ENCODE measurements at places on chromosomes 5 and 9.
A peak's percentile ranks its signal among the peaks of the same experiment; 100 is the strongest.

DNA sequence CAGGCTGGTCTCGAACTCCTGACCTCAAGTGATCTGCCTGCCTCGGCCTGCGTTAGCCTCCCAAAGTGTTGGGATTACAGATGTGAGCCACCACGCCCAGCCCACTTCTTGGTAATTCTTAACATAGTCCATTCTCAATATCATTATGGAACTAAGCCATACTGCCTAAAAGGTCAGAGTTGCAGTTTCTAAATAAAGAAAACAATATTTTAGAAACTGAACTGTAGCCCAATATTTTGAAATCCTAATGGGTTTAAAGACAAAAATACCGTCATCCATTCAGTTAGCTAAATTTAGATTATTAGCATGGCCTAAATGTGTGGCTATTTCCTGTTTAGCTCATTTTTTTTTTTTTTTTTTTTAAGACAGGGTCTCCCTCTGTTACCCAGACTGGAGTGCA lies 99.5 kb downstream of the USP20 start:
- no peak for DNase-seq

- no peak for DNase-seq
These were observed 58.6 kb upstream of the LMNB1 start for GRCh38 chr5:126718236-126718868.

- DNase-seq, result peak; percentile 6
These were observed 6.1 kb downstream of the SLCO4C1 start for GRCh38 chr5:102290004-102290403.

DNA sequence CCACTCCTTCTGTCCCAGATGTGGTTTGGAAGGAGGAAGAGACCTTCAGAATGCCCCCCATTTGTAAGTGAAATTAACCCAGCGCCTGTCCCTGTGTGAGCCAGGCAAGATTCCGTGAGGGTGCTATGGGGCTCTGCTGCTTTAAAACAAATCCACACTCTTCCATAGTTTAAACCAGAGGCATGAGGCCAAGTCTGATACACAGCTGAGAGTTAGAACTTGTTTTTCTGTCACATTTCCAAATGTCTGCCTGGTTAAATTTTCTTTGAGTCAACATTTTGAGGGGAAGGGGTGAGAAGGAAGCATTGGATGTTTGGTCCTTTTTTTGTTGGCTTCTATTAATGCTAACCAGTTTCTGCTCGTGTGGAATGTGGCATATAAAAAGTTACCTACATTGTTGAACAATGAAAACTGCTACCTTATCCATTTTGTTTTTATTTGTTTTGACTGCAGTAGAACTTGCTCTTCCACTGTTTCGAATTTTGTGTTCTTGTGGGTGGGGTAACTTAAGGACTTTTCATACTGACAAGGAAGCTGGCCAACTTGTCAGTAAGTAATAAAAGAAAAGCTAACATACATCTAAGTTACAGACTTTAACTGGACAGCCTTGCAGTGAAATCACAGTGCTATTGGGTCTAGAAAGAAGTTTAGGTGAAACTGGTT lies 12.9 kb downstream of the RGMB start:
- no peak for DNase-seq

- DNase-seq, result no peak
These were observed 12.1 kb upstream of the BTNL3 start for GRCh38 chr5:180976518-180976917.

GRCh38 chr9:110777196-110777875 lies 108.7 kb downstream of the MUSK start:
- DNase-seq, result no peak

DNA sequence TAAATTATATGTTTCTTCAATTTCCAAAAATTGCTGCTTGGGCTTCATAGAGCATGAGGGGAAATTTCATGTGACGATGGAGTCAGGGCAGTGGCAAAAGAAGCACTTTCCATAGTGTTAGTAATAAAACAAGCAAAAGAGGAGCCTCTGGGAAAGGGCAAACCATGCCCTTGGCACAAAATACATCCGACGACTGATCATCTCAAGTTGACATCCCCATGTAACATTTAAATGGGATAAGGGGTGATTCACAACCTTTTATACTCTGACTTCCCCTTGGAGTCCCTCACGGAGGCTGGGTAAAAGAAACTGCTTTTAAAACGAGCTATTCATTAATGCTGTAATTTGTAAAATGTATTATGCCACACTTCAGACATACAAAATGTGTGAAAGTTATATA lies 161.4 kb upstream of the DMRT1 start:
- no peak for DNase-seq

DNA sequence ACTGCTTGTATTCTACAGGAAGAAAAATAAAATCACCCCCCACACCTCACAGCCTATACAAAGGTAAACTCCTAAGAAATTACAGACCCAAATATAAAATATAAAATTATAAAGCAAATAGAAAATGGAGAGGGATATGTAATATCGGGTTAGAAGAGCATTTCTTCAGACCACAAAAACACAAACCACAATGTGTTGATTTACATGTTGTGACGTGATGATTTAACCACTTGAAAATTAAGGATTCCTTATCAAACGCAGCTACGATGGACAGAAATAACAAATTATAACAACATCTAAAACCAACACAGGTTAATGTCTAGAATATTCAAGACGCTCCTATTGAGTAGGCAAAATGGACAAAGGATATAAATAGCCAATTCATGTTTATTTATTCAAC lies 26.3 kb downstream of the SSBP2 start:
- no peak for DNase-seq

GRCh38 chr5:8981016-8981415 lies 564.9 kb downstream of the SEMA5A start:
- no peak for DNase-seq

DNA sequence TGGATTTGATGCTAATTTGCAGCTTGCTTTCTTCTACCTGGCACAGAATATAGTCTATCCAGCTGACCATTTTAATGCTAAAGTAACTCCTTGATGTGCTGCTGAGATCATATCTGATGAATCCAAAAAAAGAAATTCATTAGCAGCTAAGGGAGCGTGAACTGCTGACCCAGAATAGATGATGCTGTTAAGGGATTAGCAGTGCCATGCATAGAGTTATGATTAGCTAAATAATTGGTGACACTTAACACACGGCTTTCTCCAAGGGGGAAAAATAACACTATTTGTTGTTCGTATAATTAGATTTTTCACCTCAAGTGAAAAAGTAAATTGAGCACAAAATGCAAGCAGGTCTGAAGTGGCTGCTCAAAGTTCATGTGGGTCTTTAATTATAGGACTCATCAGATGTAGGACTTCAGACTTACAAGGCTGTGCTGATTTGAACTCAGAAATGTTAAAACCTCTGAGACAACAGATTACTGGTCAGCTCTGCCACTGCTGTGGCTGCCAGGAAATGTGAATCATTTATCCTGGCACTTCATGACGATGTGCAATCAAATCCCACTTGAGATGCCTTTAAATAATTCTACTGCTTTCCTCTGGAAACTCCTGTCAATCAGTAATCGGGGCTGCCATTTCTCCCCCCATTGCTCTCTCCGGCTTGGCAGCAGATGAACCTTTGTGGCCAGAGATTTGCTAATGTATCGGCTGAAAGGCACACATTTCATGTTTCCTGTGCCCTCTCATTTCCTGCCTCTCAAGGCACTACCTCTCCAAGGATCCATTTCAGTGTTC lies 291.6 kb upstream of the C9orf72 start:
- no peak for DNase-seq

- no peak for DNase-seq
These were observed 80.0 kb downstream of the SEMA4D start for GRCh38 chr9:89417832-89418473.

GRCh38 chr9:38157711-38158110 lies 88.7 kb upstream of the SHB start:
- DNase-seq, result no peak

DNA sequence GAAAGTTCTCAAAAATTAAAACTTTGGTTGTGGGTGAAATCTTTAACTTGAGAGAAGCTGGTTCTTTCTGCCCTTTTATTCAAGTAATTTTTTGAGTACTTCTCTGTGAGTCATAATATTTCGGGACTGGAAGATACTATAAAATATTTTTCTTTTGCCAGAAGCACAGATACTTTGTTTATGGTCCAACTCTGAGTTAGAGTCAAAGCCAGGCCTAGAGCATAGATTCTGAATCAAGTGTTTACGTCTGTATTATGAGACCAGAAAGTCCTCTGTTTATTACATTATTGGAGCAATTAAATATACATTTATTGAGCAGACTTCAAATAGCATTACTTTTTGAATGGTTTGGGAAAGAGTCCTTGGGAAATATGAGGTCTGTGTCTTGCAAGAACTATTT lies 187.9 kb downstream of the FER start:
- no peak for DNase-seq

DNA sequence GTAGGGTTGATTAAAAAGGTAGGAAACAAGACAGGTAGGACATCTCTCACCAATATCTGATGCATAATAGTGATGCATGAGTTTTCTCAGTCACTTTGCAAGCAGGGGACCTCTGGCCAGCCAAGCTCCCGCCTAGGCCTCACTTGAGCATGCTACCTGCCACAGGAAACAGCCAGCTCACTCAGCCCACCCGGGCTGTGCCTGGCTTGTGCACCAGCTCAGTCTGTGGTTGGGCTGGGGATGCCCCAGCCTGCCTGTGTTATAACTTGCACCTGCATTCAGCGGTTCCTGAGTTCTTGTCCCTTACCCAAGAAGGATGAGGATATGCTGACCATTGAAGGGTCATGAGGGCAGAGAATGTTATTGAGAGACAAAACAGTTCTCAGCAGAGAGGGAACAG lies 172.8 kb upstream of the PLCXD3 start:
- no peak for DNase-seq

DNA sequence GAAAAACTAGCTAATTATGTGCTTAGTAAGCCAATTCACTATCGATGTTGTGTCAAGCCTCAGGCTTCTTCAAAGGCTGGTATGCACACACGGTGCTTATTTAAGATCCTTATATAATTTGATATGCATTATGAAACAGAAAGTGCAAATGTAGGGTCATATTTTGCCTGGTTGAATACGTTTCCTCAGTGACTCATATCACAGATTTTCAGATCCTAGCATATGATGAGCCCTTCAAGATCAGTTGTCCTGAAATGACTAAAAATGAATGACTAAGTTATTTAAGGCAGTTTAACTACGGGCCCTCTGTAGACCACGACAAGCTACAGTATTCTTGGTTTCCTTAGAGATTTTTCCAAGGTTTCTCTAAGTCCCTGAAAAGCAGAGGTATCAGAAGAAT lies 778.3 kb downstream of the PRELID2 start:
- DNase-seq, result no peak

- DNase-seq, result no peak
These were observed 344.9 kb downstream of the ARL15 start for GRCh38 chr5:53965459-53965858.

- DNase-seq, result no peak
These were observed 15.9 kb downstream of the RETREG1 start for GRCh38 chr5:16600946-16601345.

DNA sequence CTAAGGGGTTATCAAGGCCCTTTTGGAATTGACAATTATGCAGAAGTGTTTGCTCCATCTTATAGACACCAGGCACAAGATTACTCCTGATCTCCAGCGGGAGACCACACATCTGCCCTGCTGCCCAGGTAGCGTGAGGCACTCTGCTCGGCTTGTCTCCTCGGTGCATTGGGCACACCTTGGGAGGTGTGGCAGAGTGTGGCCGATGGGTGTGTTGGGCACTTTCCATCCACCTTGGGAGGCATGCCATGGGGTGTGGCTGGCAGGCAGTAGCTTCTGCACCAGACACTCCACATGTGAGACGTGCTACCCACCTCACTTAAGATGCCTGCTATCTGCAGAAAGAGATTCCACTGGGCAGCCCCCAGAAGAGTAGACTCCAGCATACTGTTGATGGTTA lies 54.1 kb downstream of the GADD45G start:
- no peak for DNase-seq

GRCh38 chr9:33320230-33320567 lies 29.9 kb downstream of the NFX1 start:
- DNase-seq, result no peak

DNA sequence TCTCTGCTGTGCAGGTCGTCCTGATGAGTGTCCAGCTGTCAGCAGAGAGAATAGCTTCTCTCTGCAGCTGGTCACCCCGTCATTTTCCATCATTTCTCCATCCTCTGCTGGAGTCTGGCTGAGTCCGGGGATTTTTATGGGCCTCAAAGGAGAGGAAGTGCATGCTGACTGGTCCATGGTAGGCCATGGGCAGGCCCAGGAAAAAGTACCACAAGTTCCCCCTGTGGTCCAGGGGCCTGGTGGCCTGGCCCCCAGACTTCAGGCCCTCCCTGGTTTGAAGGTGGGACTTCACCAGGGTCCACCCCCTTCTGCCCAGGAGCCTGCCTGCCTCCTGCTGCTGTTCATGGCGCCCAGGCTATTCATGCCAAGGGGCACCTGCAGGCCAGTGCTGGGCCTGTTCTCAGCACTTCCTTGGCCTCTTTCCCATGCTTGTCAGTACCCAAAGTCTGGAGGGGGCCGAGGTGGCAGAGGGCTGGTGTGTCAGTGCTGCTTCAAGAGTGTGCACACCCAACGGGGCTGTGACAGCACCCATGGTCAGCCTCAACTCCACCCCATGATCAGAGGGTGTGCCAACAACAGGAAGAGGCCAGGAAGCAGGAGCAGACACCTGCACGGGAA lies 7.3 kb upstream of the MTMR12 start:
- no peak for DNase-seq

DNA sequence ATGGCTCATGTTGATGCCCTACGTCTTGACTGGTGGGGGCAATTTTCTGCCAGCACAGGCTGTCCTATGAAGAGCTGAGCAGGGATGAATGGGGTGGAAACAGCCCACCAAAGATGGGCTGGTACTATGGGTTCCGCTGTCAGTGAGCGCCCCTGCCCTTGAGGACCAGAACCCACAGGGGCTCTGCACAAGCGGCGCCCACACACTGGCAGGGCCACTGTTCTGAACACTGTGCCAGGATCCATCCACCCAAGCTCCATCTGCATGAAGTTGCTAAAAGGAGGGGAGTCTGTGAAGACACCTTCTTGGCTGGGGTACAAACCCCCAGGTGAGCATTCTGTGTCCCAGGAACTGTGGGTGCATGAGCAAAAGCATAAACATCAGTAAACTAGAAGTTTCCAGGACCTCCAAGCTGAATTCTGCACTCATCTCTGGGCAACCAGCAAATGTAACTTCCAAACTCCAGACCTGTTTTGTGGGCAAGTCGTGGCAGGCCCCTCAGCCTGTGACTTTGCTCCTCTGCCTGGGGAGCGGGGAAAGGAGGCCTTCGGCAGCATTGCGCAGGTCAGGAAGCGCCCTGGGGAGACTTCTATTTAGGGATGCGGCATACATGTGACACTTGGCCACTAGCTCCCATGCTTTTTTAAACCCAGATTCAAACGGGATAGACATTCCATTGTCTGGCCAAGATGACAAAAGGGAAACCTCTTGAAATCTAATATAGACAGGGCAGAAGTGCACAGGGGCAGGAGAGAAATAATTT lies 48.9 kb downstream of the PTPN3 start:
- DNase-seq, result no peak

Data from erythroblast (primary cell).